ENCODE measurements at places on chromosomes 3 and 15.

GRCh38 chr15:71677352-71677751, 133.0 kb upstream of the NR2E3 start:
- no peak for DNase-seq

DNA sequence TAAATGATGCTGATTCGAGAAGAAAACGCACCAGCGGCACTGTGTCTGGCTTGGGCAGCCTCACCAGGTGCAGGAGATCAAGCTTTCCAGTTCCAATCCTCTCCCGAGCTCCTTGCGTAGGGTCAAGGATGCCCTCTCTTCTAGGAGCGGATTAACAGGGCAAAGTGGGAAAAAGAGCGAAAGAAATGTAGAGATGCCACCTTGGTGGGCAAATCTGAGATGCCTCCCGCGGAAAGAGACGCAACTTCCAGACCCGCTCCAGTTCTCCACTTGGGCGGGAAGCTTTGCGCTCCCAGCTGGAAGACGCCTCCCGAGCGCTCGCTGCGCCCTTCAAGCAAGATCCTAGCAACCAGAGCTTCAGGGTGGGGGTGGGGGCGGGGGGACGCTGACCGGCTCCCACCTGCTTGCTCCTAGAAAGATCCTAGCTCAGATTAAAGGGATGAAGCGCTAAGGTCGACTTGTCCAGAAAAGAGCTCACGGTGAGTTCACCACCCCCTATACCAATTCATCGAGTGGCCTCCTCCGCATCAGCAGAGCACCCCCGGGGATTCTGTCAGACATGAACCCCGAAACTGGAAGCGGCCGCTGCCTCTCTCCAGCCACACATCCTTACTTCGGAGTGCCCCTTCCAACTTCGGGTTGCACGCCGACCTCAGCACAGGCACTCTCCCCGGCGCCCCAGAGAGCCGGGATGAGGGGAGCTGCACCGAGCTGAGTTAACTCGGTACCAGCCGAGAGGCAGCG, 769 bp downstream of the TAFA4 start:
- DNase-seq: no peak

DNA sequence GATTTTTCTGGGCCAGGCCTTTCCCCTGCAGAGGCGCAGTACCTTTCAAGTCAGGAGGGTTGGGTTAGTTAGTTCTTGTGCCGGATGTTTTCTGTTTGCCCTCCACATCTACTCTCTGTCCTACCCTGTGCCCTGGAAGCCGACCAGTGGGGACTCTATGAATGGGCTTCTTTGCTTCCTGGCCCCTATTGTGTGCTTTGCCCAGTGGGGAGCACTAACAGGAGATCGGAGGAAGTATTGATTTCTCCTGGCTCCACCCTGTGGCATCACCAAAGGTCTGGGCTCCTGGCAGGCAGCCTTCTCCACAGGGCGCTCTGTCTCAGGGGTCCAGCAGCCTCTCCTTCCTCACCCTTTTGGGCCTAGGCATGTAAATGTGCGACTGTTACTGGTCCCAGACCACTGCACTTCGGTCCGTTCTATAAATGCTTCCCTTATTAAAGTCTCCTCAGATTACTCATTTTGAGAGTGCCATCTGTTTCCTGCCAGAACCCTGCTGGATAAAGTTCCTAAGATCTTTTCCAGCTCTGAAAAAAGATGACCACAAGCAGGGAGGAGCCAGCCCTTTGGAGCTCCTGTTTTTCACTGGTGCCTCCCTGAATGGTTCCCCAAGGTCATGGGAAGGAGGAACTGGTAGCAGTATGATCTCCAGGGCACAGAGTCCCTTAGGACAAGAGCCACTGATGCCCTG, 44.5 kb downstream of the CTDSPL start:
- DNase-seq: no peak

GRCh38 chr3:169342652-169343505, 320.6 kb downstream of the MECOM start:
- no peak for DNase-seq

DNA sequence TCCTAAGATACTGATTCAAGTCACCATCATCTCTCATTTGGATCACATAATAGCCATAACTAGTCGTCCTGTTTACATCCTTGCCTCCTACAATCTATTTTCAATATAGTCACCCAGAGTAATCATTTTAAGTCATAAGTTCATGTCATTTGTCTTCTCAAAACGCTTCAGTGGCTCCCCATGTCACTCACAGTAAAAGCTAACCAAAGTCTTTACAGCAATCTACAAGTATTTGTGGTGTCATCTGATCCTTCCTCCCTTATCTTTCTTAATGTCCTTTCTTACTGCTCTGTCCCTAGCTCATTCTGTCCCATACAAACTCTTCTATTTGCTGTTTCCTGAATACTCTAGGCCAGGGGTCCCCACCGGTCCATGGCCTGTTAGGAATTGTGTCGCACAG, 28.8 kb downstream of the GBE1 start:
- DNase-seq: no peak

DNA sequence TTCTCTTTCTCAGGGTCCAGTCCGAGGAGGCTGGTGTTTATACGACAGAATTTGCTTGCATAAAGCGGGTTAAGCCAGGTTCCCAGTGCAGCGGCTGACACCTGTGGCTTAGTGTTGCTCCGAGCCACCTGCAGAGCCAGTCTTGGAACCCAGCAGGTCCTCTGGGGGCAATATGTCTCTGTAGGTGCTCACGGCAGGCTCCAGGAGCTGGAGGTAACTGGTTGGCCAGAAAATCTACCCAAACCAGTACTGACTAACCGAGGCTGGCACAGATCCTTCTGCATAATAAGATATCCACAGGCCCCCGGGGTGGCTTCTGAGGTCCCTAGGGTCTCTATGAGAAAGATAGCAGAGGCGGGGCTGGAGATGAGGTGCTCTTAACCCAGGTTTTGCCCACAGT, 3.2 kb downstream of the MGLL start:
- no peak for DNase-seq

GRCh38 chr15:29734917-29735572, 87.2 kb downstream of the TJP1 start:
- no peak for DNase-seq

- DNase-seq: no peak
Observed at GRCh38 chr3:82416830-82417229, 655.4 kb upstream of the GBE1 start.

DNA sequence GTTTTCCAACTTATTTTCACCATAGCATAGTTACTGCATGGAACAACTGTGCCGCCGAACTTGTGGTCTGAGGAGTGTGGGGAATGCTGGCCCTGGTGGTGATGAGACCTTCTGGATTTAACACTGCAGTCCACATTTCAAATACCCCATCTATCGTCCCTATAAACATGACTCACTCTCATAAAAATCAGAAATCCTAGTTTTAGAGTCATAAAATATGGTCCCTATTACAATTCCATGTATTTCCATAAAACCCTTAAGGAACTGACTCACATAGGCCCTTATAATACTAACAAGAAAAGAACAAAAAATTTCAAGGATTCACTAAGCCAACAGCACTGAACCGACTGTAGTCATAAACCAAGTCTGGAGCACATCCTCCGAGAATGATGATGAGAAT, 147.2 kb downstream of the FOXP1 start:
- no peak for DNase-seq

GRCh38 chr3:169105561-169105960, 558.0 kb downstream of the MECOM start:
- no peak for DNase-seq

- DNase-seq: no peak
Observed at GRCh38 chr15:39641191-39641889, 60.5 kb downstream of the THBS1 start.

- no peak for DNase-seq
Observed at GRCh38 chr3:50587806-50588758, 18.8 kb downstream of the HEMK1 start.

Measured in activated CD8-positive, alpha-beta memory T cell treated with anti-CD3 and anti-CD28 coated beads for 1 hour (primary cell).